ENCODE measurements at places on chromosomes 11 and 22. TPM values are rescaled to one million over a fixed set of nuclear protein-coding genes. Genes with fewer than 3 reads are reported as not detected.
A peak's percentile ranks its signal among the peaks of the same experiment; 100 is the strongest.

MUC5B gene
- not detected for total RNA-seq

LGR4 gene
- total RNA-seq = 10.8 TPM

ALX4 gene
- total RNA-seq = not detected

OR6T1 gene
- total RNA-seq = not detected

GRIK4 gene
- total RNA-seq = 4.5 TPM

CARD18 gene
- total RNA-seq = not detected

UBQLNL gene
- 4.4 TPM for total RNA-seq

MIOX gene
- not detected for total RNA-seq

HOATZ gene
- total RNA-seq = not detected

- H3K4me1 ChIP-seq = no peaks in the 10 kb centered on the region
- no peak for DNase-seq
- no peaks in the 10 kb centered on the region for H3K36me3 ChIP-seq
- H3K27ac ChIP-seq = no peak overlapping the region
- peaks cover 4% of the 10 kb centered on the region for H3K27me3 ChIP-seq
Measured at GRCh38 chr22:48692734-48693376, 1134.8 kb downstream of the BRD1 start.

GRCh38 chr11:61416941-61417340, 12.8 kb downstream of the CPSF7 start:
- DNase-seq = no peak
- no peaks in the 10 kb centered on the region for H3K4me1 ChIP-seq

GRCh38 chr11:15418921-15419320, 304.2 kb downstream of the INSC start:
- no peak overlapping the region for H3K4me3 ChIP-seq
- peaks cover 11% of the 10 kb centered on the region for H3K4me1 ChIP-seq
- no peaks in the 10 kb centered on the region for H3K36me3 ChIP-seq
- DNase-seq = no peak

GRCh38 chr22:41544671-41545476, 604 bp upstream of the POLR3H start:
- H3K4me1 ChIP-seq = peaks cover 13% of the 10 kb centered on the region
- H3K27ac ChIP-seq = peak overlapping the region; percentile 76
- H3K36me3 ChIP-seq = peaks cover 6% of the 10 kb centered on the region
- no peak for DNase-seq
- peak overlapping the region; percentile 95 for H3K4me3 ChIP-seq

DNA sequence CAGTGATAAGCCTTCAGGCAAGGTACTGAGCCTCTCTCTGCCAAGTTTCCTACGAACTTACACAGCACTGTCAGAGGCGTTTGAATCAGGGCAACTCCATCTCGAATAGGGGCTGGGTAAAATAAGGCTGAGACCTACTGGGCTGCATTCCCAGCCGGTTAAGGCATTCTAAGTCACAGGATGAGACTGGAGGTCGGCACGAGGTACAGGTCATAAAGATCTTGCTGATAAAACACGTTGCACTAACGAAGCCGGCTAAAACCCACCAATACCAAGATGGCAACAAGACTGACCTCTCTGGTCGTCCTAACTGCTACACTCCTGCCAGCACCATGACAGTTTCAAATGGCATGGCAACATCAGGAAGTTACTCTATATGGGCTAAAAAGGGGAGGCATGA, 20.4 kb upstream of the POGLUT3 start:
- no peaks in the 10 kb centered on the region for H3K36me3 ChIP-seq
- no peak for DNase-seq
- no peak overlapping the region for H3K4me3 ChIP-seq
- H3K4me1 ChIP-seq = no peaks in the 10 kb centered on the region
- no peak overlapping the region for H3K27ac ChIP-seq

GRCh38 chr11:64364435-64364834, 5.5 kb downstream of the RPS6KA4 start:
- H3K27me3 ChIP-seq = peaks cover 9% of the 10 kb centered on the region
- H3K36me3 ChIP-seq = peaks cover 28% of the 10 kb centered on the region
- DNase-seq = no peak

GRCh38 chr11:115501893-115502589, 2.2 kb downstream of the CADM1 start:
- peak; percentile 10 for DNase-seq
- peaks cover 6% of the 10 kb centered on the region for H3K27me3 ChIP-seq
- peaks cover 10% of the 10 kb centered on the region for H3K4me1 ChIP-seq
- no peaks in the 10 kb centered on the region for H3K36me3 ChIP-seq

- peaks cover 8% of the 10 kb centered on the region for H3K27me3 ChIP-seq
- H3K4me1 ChIP-seq = peaks cover 11% of the 10 kb centered on the region
- H3K4me3 ChIP-seq = no peak overlapping the region
- peak; percentile 51 for DNase-seq
Measured at GRCh38 chr22:30390974-30391691, 3.9 kb upstream of the RNF215 start.

GRCh38 chr11:88064097-88064705, 111.0 kb downstream of the RAB38 start:
- H3K4me1 ChIP-seq = no peaks in the 10 kb centered on the region
- no peak for DNase-seq
- H3K36me3 ChIP-seq = no peaks in the 10 kb centered on the region
- no peak overlapping the region for H3K4me3 ChIP-seq
- no peaks in the 10 kb centered on the region for H3K27me3 ChIP-seq

GRCh38 chr11:120057028-120057330, 80.9 kb downstream of the TRIM29 start:
- H3K27ac ChIP-seq = no peak overlapping the region
- peaks cover 9% of the 10 kb centered on the region for H3K27me3 ChIP-seq
- peaks cover 14% of the 10 kb centered on the region for H3K4me1 ChIP-seq
- no peak overlapping the region for H3K4me3 ChIP-seq
- DNase-seq = no peak

- peaks cover 3% of the 10 kb centered on the region for H3K36me3 ChIP-seq
- H3K27me3 ChIP-seq = peaks cover 17% of the 10 kb centered on the region
- no peak overlapping the region for H3K27ac ChIP-seq
- no peak overlapping the region for H3K4me3 ChIP-seq
Measured at GRCh38 chr22:19713245-19713644, 1.1 kb upstream of the SEPTIN5 start.

DNA sequence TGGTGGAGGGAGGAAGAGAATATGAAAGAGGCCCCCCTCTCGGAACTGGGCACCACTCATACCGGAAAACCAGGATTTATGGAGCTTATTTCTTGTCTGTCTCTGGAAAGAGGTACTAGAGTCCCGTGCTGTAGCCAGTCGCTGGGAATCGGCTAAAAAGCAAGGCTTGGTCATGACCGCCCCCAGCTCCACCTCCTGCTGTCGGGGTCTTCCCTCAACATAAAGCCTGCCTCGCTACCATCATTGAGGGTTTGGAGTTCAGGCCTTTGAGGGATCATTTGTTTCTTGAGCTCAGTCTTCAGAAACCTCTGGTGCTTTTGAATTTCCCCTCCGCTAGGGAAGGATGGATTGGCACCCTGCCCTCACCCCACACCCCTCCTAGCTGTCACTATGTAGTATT, 97.1 kb downstream of the TSPAN18 start:
- H3K36me3 ChIP-seq = peaks cover 65% of the 10 kb centered on the region
- peak overlapping the region; percentile 99 for H3K27ac ChIP-seq
- H3K27me3 ChIP-seq = peaks cover 36% of the 10 kb centered on the region
- no peak for DNase-seq
- peaks cover 94% of the 10 kb centered on the region for H3K4me1 ChIP-seq

DNA sequence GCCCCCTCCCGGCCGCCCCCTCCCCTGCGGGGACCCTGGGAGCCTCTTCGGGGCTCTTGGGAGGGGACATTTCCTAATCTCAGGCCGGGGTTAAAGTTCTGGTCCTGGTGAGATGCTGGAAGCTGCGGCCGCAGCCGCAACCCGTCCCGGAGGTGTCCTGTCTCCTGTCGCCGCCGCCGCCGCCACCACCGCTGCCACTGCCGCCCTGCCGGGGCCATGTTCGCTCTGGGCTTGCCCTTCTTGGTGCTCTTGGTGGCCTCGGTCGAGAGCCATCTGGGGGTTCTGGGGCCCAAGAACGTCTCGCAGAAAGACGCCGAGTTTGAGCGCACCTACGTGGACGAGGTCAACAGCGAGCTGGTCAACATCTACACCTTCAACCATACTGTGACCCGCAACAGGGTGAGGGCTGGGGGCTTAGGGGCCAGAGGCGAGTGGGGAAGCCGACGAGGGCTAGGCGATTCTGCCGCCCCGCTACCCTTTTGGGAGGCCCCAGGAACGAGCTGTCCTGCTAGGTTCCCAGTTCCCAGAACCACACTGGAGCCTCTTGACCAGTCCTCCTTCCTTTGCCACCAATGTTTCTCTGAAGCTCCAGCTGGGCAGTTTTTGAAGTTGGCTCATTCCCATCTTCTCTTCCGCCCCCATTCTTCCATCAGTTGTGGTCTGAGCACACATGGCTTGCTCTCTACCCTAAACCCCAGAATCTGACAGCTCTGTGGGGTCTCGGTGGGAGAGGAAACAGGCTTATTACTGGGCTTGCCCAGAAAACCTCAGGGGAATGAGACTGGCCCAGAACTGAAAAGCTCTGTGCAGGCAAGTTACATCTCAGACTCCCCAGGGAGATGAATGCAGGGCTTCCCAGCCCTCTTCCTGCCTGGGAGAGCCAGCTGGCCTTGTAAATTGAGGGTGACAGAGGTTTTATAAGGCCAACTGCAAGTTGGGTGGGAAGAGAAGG, 781 bp downstream of the SIDT2 start:
- DNase-seq = peak; percentile 46
- peak overlapping the region; percentile 96 for H3K4me3 ChIP-seq
- H3K4me1 ChIP-seq = peaks cover 24% of the 10 kb centered on the region
- peaks cover 5% of the 10 kb centered on the region for H3K27me3 ChIP-seq
- peak overlapping the region; percentile 64 for H3K27ac ChIP-seq

GRCh38 chr22:22565981-22566380, 6.9 kb upstream of the PRAME start:
- no peak overlapping the region for H3K4me3 ChIP-seq
- H3K27ac ChIP-seq = no peak overlapping the region
- no peaks in the 10 kb centered on the region for H3K36me3 ChIP-seq
- H3K4me1 ChIP-seq = no peaks in the 10 kb centered on the region

- no peak overlapping the region for H3K27ac ChIP-seq
- H3K4me3 ChIP-seq = no peak overlapping the region
- peaks cover 2% of the 10 kb centered on the region for H3K27me3 ChIP-seq
Measured at GRCh38 chr11:94595076-94595475, 27.9 kb downstream of the PIWIL4 start.

- no peak for DNase-seq
- peaks cover 11% of the 10 kb centered on the region for H3K4me1 ChIP-seq
- H3K4me3 ChIP-seq = no peak overlapping the region
- no peaks in the 10 kb centered on the region for H3K36me3 ChIP-seq
- peaks cover 6% of the 10 kb centered on the region for H3K27me3 ChIP-seq
- H3K27ac ChIP-seq = no peak overlapping the region
Measured at GRCh38 chr11:114308689-114309089, 12.5 kb downstream of the NNMT start.

GRCh38 chr22:46537946-46538813, 760 bp upstream of the CELSR1 start:
- no peaks in the 10 kb centered on the region for H3K4me1 ChIP-seq
- H3K27ac ChIP-seq = no peak overlapping the region
- H3K36me3 ChIP-seq = no peaks in the 10 kb centered on the region
- peak; percentile 45 for DNase-seq

DNA sequence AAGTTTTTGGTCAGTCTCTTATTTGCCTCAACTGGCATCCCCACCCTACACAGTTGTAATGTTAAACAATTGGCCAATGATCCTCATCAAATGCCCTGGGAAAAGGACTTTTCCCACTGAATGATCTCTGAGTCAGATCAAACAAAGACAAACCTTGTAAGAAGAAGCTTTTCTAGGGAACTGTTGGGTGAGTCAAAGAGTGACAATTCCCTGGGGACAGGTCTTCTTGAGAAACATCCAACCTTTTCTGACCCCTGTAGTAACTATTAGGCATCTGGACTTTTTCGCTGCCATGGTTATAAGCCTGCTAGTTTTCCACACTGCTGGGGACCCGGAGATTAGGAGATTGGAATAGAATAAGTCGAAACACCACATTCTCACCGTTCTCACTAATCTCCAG, 789.8 kb upstream of the API5 start:
- no peaks in the 10 kb centered on the region for H3K27me3 ChIP-seq
- no peak overlapping the region for H3K4me3 ChIP-seq
- H3K27ac ChIP-seq = no peak overlapping the region
- DNase-seq = no peak
- H3K4me1 ChIP-seq = no peaks in the 10 kb centered on the region

GRCh38 chr11:73314117-73314961, 6.3 kb downstream of the ARHGEF17 start:
- peaks cover 24% of the 10 kb centered on the region for H3K36me3 ChIP-seq
- peak overlapping the region; percentile 65 for H3K4me3 ChIP-seq
- no peak overlapping the region for H3K27ac ChIP-seq
- H3K27me3 ChIP-seq = peaks cover 12% of the 10 kb centered on the region
- DNase-seq = no peak

DNA sequence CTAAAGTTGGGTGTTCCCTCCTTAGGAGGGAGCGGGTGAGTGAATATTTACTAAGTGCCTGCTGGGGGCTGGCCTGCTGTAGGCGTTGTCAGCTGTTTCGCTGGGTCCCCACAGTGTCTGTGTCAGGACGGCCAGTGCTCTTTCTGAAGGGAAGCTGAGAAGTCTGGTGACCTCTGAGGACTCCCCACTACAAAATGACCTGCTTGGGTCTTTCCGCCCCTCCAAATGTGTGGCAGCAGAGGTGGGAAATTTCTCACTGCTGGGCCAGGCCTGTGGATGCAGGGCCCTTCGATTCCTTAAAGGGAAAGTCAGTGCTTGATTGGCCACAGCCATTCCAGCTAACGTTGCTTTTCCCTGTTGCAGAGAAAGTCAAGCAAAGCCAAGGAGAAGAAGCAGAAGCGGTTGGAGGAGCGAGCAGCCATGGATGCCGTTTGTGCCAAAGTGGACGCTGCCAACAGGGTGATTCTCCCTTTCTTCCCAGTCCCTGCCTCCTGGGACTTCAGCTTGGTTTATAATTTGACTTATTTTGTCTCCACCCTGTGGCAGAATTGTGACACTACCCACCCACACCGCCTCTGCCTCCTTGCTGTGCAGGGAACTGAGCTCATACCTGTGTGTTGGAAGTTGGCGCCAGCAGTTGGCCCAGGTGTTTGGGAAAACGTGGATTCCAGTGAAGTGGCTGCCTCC, 6.8 kb downstream of the NAA40 start:
- H3K4me3 ChIP-seq = no peak overlapping the region
- no peaks in the 10 kb centered on the region for H3K36me3 ChIP-seq
- H3K4me1 ChIP-seq = peaks cover under 1% of the 10 kb centered on the region

DNA sequence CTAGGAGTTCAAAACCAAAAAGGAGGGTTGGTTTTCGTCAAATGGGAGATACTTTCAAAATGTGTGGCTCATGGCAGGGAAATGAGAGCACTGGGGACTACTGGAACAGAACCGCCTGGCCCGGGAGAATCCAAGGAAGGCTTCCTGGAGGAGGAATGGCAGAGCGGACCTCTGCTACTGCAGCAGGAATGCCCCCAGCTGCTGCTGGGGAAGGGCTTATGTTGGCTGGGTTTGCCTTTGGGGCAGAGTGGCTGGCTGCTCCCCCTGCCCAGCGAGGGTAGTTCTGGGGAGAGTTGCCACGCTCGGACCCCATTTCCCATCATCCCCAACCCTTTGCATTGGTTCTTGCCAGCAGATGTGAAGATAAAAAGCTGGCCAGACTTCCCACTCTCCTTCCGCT, 10.6 kb upstream of the APOBEC3A start:
- H3K36me3 ChIP-seq = no peaks in the 10 kb centered on the region
- H3K27me3 ChIP-seq = peaks cover 4% of the 10 kb centered on the region
- no peak overlapping the region for H3K4me3 ChIP-seq
- peaks cover 4% of the 10 kb centered on the region for H3K4me1 ChIP-seq
- H3K27ac ChIP-seq = no peak overlapping the region

All from endothelial cell (in vitro differentiated cells).